DMS 273 treated with DMSO at 0.1 percent for 48 hours (cell line): ENCODE measurements at places on chromosomes 12 and 14.

GRCh38 chr12:110640275-110641025, 26.5 kb downstream of the TCTN1 start:
- no peak for DNase-seq

- no peak for DNase-seq
These were observed 199.1 kb downstream of the SLC5A8 start for GRCh38 chr12:101010896-101011295.

GRCh38 chr12:124428792-124429281, 133.9 kb downstream of the RFLNA start:
- DNase-seq: no peak

- no peak for DNase-seq
These were observed 185.0 kb downstream of the PLCZ1 start for GRCh38 chr12:18552829-18553228.

GRCh38 chr12:87441511-87441910, 587.7 kb downstream of the C12orf50 start:
- DNase-seq: no peak

GRCh38 chr12:3833670-3834310, 39.4 kb downstream of the PARP11 start:
- no peak for DNase-seq

DNA sequence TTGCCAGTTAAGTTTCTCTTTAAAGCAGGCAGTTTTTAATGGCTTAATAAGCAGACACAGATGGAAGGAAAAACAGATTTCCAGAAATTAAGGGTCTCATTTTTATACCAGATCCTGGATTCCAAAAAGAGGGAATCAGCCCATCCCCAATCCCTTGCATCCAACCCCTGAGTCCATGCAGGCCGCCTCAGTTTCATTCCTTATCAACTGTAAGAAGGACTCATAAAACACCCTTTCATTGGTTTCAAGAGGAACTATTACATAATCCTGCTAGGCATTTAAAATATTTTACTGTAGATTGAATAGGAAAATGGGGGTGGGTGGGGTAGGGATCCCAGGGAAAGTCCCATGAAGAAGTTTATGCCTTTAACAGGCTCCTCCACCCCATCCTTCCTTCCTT, 9.4 kb downstream of the CCDC184 start:
- DNase-seq: no peak

GRCh38 chr12:109888179-109889020, 8.1 kb upstream of the GLTP start:
- DNase-seq: no peak

- DNase-seq: no peak
These were observed 70.9 kb downstream of the FERMT2 start for GRCh38 chr14:52879958-52880357.
